ENCODE measurements at places on chromosomes 3 and 15.
A peak's percentile ranks its signal among the peaks of the same experiment; 100 is the strongest.

DNA sequence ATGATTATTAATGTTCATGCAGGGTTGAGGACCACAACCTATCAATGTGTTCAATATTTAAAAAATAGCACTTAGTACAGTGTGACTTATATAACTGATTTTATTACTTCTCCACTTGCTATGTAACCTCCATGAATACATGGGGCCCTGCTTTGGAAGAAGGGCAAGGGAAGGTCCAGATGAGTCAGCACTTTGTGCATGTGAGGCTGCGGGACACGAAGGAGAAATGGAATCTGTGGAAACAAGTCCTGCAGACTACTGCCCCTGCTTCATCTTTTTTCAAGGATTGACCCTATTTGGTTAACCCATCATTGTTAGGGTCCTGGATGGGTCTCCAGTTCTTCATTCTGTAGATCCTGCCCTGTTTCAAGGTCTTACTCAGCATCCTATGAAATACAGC is 1.6 kb downstream of the NXPE3 start:
- DNase-seq, result no peak

GRCh38 chr3:79027593-79027992 is 740.2 kb downstream of the ROBO1 start:
- DNase-seq, result no peak

DNA sequence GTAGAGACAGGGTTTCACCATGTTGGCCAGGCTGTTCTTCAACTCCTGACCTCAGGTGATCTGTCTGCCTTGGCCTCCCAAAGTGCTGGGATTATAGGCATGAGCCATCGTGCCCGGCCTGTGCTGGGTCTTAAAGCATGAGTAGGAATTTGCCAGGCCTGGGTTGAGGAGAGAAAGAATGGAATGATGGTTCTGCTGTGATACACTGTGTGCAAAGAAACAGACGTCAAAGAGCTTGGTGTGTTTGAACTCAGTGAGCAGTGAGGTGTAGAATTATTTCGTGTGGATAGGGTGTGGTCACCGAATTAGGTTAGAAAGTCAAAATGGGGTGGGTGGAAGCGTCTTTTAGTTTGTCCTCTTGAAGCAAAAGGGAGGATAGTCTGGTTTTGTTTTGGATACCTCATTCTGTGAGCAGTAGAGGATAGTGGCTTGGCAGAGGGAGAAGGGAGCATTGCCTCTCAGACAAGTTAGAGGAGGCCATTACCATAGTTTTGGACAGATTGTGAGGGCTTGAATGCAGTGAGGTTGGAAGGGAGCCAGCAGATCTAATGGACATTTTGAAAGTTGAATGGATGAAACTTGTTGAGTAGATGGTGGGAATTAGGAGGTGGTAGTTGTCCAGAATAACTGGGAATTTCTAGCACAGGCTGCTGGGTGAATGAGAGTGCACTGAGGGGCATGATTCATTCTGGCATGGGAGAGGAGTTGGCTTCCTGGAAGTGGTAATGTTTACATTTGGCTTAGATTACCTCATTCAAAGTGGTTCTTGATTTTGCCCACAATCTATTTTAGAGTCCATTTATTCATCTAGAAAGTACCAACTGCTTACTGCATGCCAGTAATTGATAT is 27.2 kb downstream of the AKAP13 start:
- DNase-seq, result no peak

GRCh38 chr3:188349933-188350332 is 196.0 kb downstream of the LPP start:
- no peak for DNase-seq

DNA sequence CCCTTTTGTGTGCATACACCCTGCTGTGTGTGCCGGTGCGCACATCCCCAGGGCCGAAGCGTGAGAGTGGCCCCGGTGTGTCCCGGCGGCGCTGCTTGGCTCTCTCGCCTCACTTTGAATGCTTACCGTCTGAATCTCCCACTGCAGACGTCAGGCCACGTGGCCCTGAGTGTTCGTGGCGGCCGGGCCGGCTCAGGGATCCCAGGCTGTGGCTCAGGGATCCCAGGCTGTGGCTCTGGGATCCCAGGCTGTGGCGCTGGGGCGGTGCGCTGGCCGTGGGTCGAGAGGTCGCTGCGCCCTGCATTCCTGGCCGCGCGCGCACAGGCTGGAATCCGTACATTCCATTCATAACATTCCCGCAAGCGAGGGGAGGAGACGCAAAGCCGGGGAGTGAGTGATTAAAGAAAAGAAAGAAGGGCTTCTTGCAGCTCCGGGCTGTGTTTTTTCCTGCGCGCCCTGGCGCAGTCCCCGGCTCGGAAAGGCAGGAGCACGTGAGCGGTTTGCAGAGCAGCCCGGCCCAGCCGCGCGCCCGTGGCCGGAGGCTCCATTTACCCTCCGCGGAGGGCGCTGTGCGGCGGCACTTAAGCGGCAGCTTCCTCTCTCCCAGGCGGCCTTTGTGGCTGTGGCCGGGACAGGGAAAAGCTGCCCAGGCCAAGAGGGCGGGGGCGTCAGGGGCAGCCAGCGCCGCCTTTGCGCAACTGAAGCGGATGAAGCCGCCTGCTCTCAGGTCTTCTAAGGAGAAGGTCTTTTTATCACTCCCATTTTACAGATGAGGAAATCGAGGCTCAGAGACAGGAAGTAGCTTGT is 87.0 kb upstream of the ALDH1L1 start:
- peak; percentile 36 for DNase-seq

DNA sequence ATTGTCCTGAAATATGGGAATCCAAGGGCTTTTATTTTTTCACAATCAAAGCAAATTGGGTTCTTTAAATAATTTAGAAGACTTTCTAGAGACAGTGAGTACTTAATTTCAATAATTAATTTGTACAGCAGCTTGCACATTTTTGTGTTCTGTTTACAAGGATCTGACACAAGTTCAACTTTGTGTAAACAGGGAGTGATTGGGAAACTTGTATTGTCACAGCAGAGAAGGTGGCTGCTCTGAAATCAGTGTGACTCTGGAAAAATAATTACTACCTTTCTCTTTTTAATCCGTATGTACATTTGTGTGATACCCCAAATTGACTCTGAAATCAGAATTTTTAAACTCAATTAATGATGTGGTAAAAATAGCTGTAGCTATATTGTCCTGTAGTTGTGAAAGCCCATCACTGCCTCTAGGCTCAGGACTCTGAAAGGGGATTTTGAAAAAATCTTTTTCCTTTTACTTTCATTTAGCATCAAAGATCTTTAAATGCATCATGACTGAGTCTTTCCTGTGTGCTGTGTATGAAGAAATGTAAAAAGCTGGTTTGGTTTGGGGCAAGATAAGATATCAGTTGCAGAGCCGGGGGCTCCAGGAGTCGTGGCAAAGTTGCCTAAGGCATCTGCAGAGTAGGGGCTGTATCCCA is 45.1 kb downstream of the MFSD1 start:
- DNase-seq, result no peak

- no peak for DNase-seq
These were observed 87.9 kb downstream of the EFL1 start for GRCh38 chr15:82174471-82175235.

DNA sequence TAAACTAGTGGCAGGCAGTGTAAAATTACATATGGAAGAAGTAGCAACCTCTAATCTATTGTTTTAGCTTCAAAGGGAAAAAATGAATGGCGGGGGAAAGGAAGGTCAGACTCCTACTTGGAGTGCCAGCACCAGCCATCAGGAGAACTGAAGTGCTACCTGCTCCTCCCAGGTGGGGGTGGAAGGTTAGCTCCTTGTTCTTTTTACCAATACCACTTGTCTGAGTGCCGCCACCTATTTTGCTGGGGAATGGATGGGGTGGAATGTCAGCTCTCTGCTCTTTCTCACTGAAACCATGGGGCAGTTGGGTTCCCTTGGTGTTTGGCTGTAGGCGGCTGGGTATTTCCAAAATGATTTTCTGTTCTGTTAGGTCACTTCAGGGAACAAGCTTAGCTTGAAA is 428.7 kb upstream of the EPHA3 start:
- no peak for DNase-seq

DNA sequence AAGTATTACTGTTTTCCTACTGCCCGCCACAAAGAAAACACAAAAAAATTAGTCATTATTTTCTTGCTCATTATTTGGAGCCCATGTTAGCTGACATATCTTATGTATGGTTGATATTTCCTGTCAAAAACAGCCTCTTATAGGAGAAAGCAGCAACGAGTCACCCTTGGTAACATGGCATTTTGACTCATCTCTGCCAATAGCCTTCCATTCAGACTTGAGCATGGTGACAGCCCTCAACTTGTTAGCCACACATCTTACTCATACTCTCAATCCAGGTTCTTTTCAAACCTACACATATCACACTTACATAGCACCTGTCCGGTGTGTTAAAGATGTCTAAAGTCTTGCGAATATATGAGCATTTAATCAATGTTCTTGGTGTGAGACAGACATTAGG is 109.4 kb upstream of the SAMMSON start:
- no peak for DNase-seq

GRCh38 chr15:83898361-83898760 is 244.4 kb downstream of the ADAMTSL3 start:
- DNase-seq, result no peak
